Immature natural killer cell (primary cell): ENCODE measurements at places on chromosomes 7 and 10. TPM values are rescaled to one million over a fixed set of nuclear protein-coding genes. Genes with fewer than 3 reads are reported as not detected.

NOS3 gene
- 4.9 TPM for polyA plus RNA-seq

C7orf33 gene
- not detected for polyA plus RNA-seq

RPS24 gene
- 721 TPM for polyA plus RNA-seq

AKR1C8 gene
- not detected for polyA plus RNA-seq

ZNF425 gene
- polyA plus RNA-seq: 0.20 TPM

DNA sequence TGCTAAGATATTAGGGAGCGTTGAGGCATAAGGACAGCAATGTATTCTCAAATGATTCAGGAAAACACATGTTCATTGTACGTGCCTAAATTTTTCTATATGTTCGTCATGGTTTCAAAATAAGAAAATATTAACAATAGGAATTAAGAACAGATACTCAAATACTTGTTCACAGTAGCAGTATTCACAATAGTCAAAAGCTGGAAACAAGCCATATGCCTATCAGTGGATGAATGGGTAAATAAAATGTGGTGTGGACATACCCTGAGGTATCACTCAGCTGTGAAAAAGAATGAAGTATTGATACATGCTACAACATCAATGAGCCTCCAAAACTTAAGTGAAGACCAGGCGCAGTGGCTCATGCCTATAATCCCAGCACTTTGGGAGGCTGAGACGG lies 84.7 kb upstream of the PTER start:
- H3K4me3 ChIP-seq: no peak overlapping the region
- H3K4me1 ChIP-seq: no peaks in the 10 kb centered on the region
- no peak for DNase-seq
- H3K36me3 ChIP-seq: no peaks in the 10 kb centered on the region

DNA sequence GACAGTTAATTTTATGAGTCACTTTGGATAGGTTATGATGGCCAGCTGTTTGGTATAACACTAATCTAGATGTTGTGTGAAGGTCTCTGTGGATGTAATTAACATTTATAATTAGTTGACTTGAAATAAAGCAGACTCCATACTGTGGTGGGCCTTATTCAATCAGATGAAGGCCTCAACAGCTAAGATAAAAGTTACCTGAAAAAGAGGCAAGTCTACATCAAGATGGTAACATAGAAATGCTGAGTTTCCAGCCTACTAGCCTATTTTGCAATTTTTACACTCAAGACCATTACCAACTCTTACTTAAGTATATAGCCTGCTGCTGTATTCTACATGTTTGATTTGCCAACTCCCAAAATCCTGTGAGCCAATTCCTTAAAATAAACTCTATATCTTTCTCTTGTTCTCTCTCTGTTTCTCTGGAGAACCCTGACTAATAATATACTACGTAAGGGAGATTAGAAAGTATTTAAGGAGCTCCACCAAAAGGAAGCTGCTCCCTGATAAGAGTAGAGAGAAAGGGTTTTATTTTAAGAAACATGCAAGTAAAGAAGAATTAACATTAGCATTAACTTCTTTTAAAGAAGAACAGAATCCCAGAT lies 42.7 kb downstream of the ZNF438 start:
- H3K4me1 ChIP-seq: peaks cover 4% of the 10 kb centered on the region
- peaks cover 3% of the 10 kb centered on the region for H3K36me3 ChIP-seq
- H3K27me3 ChIP-seq: peaks cover 2% of the 10 kb centered on the region
- no peak overlapping the region for H3K27ac ChIP-seq

DNA sequence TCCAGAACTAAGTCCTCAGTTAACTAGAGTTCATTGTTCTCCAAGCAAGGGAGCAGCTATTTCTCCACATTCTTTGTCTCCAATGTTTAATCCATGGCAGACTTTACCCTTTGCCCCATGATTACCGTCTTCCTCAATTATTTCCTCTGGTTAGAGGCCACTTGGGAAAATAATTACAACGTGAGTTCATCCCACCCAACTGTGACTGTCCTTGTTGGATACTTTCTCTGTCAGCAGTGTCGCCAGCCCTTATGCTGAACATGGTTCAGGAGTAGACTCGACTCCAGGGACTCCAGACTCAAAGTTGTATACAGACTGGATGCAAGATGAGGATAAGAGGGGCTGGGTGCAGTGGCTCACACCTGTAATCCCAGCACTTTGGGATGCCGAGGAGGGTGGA lies 17.1 kb upstream of the SEPHS1 start:
- H3K4me1 ChIP-seq: no peaks in the 10 kb centered on the region
- H3K27ac ChIP-seq: no peak overlapping the region
- no peak overlapping the region for H3K4me3 ChIP-seq
- no peaks in the 10 kb centered on the region for H3K36me3 ChIP-seq
- no peak for DNase-seq

DNA sequence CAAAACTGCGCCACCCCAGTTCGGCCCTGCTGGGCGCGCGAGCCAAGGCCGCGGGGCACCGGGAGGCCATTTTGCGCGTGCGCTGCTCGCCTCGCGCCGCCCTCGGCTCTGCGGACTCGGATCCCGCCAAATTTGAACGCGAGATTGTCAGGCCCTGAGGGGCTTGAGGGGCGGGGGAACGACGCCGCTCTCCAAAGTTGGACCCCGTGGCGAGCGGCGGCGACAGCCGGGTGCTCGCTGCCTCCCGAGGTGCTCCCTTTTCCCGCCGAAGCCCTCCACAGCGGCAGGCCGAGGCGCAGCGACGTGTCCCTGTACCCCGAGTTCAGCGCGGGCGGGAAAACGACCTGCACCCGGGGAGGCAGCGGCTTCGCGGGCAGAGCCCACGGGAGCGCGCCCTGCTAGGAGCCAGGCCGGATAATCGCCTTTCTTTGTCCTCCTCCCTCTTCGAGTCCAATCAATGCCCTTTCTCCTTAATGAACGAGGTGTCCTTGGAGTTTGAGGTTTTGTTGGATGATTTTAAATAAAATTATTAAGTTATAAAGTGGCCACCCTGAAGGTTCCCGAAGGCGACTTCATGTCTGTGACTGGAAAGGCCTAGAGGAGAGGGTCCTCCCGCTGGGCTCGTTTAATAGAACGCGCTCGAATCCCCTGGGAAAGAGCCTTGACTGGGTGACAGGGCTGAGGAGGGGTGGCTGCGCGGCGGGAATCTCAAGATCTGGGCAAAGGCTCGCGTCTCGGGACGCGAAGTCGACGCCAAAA lies 10.7 kb upstream of the SPAG6 start:
- peak overlapping the region; percentile 95 for H3K27ac ChIP-seq
- H3K4me1 ChIP-seq: peaks cover 34% of the 10 kb centered on the region
- peak overlapping the region; percentile 87 for H3K4me3 ChIP-seq
- DNase-seq: no peak

GRCh38 chr10:109824206-109824605 lies 99.1 kb downstream of the XPNPEP1 start:
- no peaks in the 10 kb centered on the region for H3K36me3 ChIP-seq
- no peaks in the 10 kb centered on the region for H3K4me1 ChIP-seq

DNA sequence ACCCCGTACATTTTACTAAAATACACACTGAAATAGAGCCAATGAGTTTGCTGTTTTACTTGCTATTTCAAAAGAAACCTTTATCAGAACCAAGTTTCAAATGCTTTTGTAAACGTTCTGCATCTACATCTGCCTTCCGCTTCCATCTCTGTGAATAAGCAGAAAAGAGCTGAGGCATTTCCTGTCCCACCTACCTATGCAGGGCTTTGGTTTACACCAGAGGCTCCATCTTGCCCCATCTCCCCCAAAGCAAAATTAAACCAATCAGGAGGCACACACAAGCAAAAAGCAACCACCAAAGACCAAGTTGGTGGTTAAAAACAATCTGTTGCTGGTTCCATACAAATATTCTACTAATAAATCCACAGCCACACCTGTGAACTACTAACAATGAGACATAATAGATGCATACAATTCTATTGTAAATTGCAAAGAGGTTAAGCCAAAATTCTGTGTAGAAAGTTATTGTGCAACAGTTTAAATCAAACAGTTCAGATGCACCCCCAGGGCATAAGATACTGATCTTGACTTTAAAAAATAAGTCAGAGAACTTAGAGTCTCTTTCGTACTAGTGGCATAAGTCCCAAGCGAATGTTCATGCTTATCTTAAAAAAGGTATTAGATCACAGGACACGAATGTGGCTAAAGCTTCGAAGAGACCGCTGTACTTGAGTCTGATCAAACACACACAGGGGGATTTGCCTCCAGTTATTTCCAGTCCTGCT lies 83.9 kb downstream of the FGFR2 start:
- H3K4me3 ChIP-seq: no peak overlapping the region
- no peaks in the 10 kb centered on the region for H3K4me1 ChIP-seq
- no peak for DNase-seq
- H3K27me3 ChIP-seq: no peaks in the 10 kb centered on the region
- no peak overlapping the region for H3K27ac ChIP-seq

DNA sequence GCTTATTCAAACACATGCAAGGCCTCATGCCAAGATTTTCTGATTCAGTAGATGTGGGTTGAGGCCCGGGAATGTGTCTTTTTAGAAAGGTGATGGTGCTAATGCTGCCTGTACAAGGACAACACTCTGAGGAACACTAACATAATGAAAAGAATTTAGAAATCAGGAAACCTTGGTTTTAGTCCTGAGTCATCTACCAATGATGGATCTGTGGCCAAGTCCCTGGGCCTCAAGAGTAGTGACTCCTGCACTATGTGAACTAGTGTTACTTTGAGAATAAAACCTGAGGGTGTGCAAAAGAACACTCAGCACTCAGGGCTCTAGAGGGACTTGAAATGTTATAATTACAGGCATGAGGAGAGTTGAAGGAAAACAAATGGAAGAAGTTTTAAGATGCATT lies 741.7 kb upstream of the GALNT17 start:
- no peak overlapping the region for H3K4me3 ChIP-seq
- no peak for DNase-seq
- H3K36me3 ChIP-seq: no peaks in the 10 kb centered on the region
- no peaks in the 10 kb centered on the region for H3K4me1 ChIP-seq
- no peak overlapping the region for H3K27ac ChIP-seq

DNA sequence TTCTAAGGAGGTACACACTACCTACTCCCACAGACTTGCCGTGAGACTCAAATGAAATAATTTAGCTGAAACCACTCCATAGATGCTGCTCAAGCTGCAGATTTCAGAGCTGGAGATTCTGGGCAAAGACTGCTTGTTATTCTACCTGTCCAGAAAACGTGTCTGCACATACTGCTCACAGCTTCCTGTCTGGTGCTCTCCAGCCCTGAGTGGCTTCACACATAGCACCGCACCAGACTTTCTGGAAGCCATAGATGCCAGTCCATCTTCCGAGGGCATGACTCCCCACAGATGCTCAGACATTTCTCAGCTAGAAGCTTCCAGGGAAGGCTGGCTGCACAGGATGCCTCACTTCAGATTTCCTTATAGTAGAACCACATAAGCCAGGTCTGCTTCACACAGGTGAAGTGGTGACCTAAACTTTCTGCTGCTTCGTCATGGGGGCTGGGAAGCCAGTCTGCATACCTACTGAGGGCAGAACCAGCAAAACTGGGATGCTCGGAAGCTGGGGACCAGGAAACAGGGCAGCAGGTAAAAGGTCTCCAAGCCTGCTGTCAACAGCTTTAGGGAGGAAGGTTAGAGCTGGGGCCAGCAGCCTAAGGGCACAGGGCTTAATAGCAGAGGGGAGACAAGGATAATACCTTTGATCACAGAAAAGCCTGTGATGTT lies 18.2 kb downstream of the CCDC6 start:
- peak; percentile 23 for DNase-seq
- peak overlapping the region; percentile 75 for H3K27ac ChIP-seq
- peak overlapping the region; percentile 26 for H3K4me3 ChIP-seq
- H3K36me3 ChIP-seq: no peaks in the 10 kb centered on the region
- peaks cover 1% of the 10 kb centered on the region for H3K27me3 ChIP-seq

DNA sequence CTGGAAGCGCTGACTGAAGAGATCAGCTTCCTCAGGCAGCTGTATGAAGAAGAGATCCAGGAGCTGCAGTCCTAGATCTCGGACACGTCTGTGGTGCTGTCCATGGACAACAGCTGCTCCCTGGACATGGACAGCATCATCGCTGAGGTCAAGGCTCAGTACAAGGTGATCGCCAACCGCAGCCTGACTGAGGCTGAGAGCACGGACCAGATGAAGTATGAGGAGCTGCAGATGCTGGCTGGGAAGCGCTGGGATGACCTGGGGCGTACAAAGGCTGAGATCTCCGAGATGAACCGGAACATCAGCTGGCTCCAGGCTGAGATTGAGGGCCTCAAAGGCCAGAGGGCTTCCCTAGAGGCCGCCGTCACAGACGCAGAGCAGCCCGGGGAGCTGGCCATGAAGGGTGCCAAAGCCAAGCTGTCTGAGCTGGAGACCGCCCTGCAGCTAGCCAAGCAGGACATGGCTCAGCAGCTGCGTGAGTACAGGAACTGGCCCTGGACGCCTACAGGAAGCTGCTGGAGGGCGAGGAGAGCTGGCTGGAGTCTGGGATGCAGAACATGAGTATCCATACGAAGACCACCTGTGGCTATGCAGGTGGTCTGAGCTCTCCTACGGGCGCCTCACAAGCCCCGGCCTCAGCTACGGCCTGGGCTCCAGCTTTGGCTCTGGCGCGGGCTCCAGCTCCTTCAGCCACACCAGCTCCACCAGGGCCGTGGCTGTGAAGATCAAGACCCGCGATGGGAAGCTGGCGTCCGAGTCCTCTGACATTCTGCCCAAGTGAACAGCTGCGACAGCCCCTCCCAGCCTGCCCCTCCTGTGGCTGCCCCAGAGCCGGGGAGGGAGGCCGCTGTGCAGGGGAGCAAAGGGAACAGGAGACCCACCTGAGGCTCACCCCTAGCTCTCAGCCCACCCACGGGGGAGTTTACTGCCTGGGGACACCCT lies 24.9 kb upstream of the AMPH start:
- H3K4me1 ChIP-seq: no peaks in the 10 kb centered on the region
- H3K4me3 ChIP-seq: no peak overlapping the region
- no peak overlapping the region for H3K27ac ChIP-seq
- H3K36me3 ChIP-seq: no peaks in the 10 kb centered on the region
- no peak for DNase-seq

GRCh38 chr10:3772361-3773171 lies 12.4 kb downstream of the KLF6 start:
- H3K36me3 ChIP-seq: peaks cover 18% of the 10 kb centered on the region
- H3K27me3 ChIP-seq: peaks cover 30% of the 10 kb centered on the region
- no peak for DNase-seq

- no peak overlapping the region for H3K4me3 ChIP-seq
- H3K27ac ChIP-seq: no peak overlapping the region
- H3K4me1 ChIP-seq: no peaks in the 10 kb centered on the region
- H3K27me3 ChIP-seq: no peaks in the 10 kb centered on the region
These were observed 58.5 kb downstream of the PHYHIPL start for GRCh38 chr10:59234816-59235429.
